Kidney tubule cell (primary cell): ENCODE measurements at places on chromosomes 4 and X.
A peak's percentile ranks its signal among the peaks of the same experiment; 100 is the strongest.

- DNase-seq, result no peak
Measured at GRCh38 chrX:115038406-115038805, 21.0 kb upstream of the IL13RA2 start.

DNA sequence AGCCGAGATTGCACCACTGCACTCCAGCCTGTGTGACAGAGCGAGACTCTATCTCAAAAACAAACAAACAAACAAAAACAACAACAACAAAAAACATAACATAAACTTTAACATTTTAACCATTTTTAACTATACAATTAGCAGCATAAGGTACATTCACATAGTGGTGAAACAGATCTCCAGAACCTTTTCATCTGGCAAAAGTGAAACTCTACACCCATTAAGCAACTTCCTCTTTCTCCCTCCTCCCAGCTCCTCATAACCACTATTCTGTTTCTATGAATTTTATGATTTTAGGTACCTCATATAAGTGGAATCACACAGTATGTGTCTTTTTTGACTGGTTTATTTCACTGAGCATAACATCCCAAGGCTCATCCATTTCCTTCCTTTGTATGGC, 103.6 kb downstream of the FAM13A start:
- no peak for DNase-seq

GRCh38 chr4:173159791-173160190, 8.8 kb upstream of the GALNT7 start:
- no peak for DNase-seq

- DNase-seq, result no peak
Measured at GRCh38 chrX:40434947-40435346, 145.8 kb upstream of the ATP6AP2 start.

- no peak for DNase-seq
Measured at GRCh38 chr4:165724786-165725185, 148.3 kb upstream of the TLL1 start.

DNA sequence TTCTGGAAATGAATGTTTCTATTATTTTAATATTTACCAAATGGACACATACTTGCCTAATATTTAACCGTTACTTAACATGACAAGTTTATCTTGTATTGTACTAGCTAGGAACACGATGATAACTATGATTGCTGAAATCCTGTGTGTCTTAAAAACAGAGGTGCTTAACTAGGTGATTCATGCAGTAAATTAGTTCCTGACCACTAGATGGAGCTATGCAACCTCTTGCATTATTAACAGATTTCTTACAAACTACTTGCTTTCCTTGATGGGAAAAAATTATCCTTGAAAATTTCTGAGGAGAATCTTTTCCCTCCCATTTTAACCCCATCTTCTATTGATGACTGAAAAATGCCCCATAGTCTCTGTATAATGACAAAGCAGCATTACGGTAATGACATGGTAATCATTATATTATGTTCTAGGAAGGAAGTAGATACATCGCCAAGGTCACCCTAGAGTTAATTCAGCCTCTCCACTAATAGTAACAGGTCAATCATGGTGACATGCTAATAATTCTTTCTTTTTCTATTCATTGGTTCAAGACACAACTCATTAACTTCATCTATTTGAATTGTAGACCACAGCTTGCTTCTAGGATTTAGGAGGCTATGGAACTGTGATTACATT, 844.2 kb downstream of the RAPGEF2 start:
- DNase-seq, result peak; percentile 75

DNA sequence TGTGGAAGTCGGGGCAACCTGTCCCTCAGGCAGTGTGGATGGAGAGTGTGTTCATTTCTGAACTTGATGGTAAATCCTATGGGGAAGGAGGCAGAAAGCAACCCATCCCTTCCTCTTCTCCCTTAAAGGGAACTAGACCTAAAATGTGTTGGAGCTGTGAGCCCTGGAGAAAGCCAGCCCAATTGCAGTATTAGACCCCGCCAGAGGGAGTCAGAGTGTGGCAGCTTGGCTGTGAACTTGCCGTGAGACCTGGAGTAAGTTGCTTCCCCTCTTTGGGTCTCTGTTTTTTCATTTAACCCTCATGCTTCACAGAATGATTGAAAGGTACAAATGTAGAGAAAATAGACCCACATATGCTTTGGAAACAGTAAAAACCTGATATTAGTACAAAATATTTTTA, 108.7 kb upstream of the PAK3 start:
- DNase-seq, result no peak

DNA sequence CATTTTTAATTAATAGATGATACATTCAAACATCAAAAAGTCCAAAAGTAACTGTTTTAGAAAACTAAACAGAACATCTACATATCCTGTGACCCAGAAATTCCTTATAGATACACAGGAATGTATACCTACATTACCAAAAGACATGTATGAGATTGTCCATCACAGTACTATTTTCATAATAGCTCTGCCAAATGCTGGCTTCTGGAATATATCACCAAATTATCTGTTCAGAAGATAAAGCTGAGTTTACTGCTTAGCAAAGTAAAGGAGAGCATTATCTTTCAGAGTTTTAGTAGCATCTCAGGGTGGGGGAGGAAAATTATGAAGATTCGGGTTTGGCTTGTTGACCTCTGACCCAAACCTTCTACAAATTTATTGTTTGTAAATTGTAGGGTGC, 368.9 kb upstream of the SLC7A11 start:
- no peak for DNase-seq

DNA sequence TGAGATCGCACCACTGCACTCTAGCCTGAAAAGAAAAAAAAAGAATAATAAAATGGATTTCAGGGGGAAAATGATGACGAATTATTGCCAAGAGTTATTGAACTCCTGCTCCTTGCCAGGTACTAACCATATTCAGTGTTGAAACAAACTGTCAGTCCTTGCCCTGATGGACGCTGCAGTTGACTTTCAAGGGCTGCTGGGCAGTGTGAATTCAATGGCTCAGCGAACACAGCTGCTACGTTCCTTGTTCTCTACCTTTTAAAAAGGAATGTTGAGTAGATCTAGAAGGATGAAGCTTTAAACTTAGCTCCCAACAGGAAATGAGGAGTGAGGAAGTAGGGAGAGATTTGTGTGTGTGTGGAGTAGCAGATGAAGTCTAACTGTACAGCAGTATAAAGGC, 2.7 kb downstream of the LIMCH1 start:
- DNase-seq, result peak; percentile 64

GRCh38 chrX:39367416-39367815, 566.2 kb downstream of the MID1IP1 start:
- DNase-seq, result no peak

GRCh38 chrX:53283567-53283966, 2.2 kb upstream of the IQSEC2 start:
- DNase-seq, result no peak

DNA sequence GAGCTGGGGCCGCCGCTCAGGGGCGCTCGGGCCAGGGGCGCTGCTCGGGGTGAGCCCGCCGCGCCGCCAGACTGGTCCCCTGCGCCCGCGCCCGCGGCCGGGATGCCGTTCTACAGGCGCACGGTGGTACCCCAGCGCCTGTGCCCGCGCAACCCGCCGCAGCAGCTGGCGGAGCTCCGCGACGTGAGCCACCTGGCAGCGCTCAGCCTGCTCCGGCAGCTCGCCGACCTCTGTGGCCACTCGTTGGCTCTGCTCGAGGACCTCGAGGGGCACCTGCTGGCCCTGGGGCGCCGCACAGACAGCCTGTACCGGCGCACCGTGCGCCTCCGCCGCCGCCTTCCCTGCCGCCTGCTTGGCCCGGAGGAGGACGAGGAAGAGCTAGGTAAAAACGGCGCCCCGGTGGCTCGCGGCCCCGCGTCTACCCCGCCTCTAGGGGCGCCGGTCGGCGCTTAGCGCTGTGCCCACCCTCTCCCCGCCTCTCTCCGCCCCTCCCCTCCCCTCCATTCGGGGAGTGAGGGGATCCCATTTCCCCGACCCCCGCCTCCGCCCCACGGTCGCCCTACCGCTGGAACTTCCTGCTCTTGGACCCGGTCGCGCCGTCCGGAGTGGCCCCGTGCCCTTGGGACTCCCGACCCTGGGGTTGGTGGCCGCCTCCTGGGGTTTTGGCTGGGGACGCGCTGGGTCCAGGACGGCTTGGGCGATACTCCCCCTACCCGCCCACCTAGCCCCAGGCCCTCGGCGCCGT, 513 bp downstream of the NHSL2 start:
- DNase-seq, result peak; percentile 30

GRCh38 chr4:11428231-11428898, at the start of gene HS3ST1:
TSS of gene HS3ST1 (minus strand) at chr4:11428894. CDS start at chr4:11400005, 28,889 bp downstream.
- no peak for DNase-seq

DNA sequence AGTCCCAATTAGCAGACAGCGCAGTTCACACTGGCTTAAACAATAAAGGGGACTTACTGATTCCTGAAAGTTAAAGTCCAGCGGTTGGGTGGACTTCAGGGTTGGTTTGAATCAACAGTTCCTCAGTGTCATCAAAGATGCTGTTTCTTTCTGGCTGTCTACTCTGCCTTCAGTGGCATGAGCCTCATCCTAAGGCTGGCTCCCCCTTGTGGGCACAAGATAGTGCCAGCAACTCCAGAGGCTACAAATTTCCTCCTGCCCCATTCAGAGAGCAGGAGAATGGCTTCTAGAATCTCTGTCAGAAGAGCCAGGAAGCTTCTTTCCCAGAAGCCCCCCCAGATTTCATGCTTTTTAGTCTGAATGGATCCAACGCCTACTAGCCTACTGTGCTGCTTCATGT, 82.4 kb upstream of the MTM1 start:
- DNase-seq, result peak; percentile 61
